ENCODE measurements at places on chromosomes 2 and 18.

DNA sequence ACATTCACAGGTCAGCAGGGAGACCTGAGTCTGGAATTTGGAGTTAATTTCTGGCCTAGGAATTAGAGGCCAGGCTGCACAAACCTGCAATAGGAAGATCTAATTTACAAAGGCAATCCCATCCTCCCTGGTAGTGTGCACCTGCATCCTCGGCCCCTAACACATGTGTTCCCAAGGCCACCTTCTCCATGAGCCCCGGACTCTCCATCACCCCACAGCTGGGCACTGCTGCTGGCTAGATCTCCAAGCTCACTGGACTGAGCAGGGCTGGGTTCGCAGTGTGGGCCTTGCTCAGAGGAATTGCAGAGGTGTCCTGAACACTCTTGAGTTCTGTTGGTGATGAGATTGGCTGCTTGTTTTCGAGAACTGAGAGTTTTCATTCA, 162.6 kb upstream of the TWIST2 start:
- no peak for DNase-seq

GRCh38 chr2:127143841-127144782, 37.2 kb upstream of the BIN1 start:
- peak; percentile 72 for DNase-seq

- no peak for DNase-seq
These were observed 29.5 kb downstream of the TPRKB start for GRCh38 chr2:73707636-73708035.

- DNase-seq, result no peak
These were observed 370.8 kb upstream of the NT5C1B start for GRCh38 chr2:18959952-18960717.

DNA sequence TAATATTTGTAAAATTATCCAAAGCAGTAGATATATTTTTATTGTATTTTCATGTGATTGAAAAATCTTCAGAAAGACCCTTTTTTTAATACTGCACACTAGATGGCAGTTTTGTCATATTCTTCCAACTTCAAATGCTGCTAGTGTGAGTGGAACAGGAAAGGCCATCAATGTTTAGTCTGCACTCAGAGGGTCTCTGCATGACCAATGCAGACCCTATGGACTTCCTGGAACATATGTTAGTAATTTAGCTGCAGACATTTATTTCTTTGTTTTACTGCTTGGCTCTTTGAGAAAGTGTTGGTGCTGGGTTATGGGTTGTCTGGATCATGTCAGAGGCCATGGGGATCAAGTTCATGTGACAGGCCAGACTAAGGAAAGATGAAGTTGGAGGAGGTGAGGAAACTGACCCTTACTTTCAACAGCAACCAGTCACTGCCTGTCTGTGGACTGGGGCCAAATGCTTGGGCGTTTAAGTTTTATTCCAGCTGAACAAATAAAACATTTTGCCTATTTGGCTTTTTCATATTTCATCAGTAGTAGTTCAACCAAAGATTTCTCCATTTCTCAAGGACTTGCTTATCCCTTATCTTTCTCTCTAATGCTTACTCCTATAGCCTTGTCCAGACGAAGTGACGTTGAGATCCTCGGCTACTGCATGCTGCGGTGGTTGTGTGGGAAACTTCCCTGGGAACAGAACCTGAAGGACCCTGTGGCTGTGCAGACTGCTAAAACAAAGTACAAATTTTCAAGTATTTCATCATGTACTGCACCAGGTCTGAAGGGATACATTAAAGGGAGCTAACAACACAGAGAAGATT, 84.8 kb downstream of the VRK2 start:
- no peak for DNase-seq

GRCh38 chr2:120209427-120210269, 13.6 kb downstream of the TMEM185B start:
- DNase-seq, result no peak

DNA sequence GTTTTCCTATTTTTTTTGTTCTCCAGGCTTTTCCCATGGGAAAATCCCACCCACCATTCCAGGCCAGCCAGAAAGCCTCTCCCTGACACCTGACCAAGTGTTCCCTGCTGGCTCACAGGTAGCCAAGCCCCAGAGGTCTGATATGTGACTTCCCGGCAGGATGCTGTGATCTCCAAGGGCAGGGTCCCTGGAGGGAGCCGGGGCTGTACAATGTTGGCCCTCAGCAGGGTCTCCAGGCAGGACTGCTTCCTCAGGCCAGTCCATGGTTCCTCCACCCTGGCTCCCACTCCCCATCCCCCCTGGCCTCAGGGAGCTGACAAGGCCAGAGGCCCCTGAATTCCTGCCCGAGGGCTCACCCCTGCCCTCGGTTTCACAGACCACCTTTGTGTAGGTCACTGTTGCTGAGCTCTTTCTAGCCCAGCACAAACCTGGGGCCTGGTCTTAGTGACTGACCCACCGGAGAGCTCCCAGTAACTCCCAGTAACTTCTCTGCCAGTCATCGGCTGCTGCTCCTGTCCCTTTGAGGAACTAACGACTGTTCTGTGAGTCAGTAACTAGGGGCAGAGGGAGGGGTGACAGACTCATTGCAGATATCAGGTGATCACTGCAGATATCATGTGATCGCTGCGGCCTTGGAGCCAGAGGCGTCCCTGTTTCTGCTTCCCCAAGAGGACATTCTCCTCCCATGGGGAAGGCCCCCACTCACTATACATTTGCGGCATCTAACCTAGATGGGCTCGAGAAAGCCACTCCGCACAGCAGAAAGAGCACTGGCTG, 38.7 kb downstream of the SDC1 start:
- no peak for DNase-seq

- no peak for DNase-seq
These were observed 106.1 kb downstream of the ICA1L start for GRCh38 chr2:202765436-202765835.

GRCh38 chr2:238710032-238710735, 137.7 kb upstream of the TWIST2 start:
- DNase-seq, result no peak

GRCh38 chr18:11064727-11065460, 84.5 kb downstream of the PIEZO2 start:
- no peak for DNase-seq

DNA sequence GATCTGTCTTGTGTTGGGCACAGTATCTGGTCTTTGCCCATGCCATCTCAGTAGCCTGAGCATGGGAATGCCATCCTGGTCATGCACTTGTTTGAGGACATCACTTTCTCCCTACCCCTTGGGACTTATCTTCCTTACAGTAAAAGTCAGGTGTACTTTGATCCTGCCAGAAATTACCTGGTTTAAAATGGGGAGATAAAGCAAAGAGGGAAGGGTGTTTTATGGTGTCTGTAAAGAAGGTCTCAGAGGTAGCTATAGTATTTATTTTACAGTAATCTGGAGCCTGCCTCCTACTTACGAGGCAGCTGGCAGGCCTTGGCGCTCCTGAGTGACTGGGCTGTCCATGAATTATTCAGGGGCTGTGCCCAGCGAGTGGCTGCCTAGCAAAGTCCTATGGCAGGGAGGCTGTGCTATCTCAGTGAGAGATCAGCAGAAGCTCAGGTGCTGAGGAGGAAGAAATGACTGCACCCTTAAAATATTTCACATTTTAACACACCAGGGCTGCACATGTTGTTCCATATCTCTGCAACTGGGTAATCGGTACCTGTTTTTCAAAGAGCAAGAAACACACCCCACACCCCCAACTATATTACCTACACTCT, 93.9 kb downstream of the SPTBN1 start:
- no peak for DNase-seq

DNA sequence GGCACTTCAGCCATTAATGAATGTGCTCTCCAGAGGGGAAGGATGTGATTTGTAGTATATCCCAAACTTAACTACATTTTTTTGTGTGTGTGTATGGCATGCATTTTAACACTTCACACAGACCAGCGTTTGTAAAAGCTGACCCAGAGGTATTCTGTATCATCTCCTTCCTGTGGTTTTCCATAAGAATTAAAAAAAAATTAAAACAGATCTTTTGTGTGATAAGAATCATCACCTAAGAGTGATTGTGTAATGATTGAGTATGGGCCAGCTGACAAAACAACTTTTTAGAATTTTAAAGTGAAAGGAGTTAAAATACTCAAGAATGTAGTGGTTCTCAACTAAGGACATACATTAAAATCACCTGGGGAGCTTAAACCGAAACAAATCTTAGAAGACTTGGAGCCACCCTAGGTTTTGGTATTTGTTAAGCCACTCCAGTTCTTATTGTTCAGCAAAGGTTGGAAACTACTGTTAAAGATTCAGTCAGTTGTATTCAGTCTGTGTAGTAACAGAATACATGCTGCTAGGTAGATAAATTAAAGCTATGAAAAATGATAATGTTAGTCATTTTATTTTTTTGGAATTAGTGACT, 120.1 kb downstream of the HAUS1 start:
- DNase-seq, result no peak

DNA sequence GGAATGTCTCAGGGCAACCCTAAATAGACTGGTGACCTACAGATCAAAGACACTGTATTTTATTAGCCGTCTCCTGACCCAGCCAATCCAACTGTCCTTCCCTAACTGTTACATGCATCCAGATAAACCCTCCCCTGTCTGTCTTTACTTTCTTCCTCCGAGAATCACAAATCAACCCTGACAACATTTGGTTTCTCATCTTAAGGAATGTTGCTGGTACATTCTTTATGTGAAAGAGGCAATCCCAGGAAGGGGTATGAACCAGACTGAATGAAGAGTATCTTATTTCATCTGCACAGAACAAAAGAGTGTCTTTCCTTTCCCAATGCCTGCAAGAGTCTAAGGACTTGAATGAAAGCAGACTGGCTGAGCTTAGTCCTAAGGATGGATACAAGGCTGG, 113.9 kb upstream of the LTBP1 start:
- no peak for DNase-seq

GRCh38 chr2:223010641-223011040, 41.3 kb upstream of the KCNE4 start:
- DNase-seq, result no peak

DNA sequence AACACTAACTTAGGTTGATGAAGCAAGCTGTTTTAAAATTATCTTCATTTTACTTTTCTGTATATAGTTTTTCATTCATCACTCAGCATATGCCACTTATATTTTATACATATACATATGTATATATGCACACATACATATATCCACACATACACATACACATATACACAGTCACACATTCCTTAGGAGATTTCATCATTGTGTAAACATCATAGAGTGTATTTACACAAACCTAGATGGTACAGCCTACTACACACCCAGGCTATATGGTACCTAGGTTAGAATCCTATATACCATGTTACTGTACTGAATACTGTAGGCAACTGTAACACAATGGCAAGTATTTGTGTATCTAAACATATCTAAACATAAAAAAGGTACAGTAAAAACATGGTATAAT, 295.5 kb upstream of the LYPD1 start:
- DNase-seq, result no peak

- no peak for DNase-seq
These were observed 130.4 kb downstream of the COL4A4 start for GRCh38 chr2:227033471-227034148.

DNA sequence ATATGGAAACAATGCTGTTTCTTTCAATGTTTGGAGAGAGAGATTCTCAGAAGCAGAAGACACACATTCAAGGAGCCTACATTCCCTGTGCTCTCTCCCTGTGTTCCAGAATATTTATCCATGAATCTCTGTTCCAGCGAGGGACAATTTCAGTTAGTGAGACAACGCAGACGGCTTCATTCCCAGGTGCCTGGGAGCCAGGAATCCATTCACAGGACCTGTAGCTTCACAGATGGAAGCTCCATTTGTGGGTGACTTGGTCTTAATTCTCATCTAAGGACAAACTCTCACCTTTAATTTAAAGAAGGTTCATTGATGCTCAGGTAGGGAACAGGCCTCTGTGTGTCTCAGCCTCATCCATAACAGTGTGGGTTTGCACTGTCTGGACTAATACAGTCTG, 1156.6 kb downstream of the RPIA start:
- no peak for DNase-seq

DNA sequence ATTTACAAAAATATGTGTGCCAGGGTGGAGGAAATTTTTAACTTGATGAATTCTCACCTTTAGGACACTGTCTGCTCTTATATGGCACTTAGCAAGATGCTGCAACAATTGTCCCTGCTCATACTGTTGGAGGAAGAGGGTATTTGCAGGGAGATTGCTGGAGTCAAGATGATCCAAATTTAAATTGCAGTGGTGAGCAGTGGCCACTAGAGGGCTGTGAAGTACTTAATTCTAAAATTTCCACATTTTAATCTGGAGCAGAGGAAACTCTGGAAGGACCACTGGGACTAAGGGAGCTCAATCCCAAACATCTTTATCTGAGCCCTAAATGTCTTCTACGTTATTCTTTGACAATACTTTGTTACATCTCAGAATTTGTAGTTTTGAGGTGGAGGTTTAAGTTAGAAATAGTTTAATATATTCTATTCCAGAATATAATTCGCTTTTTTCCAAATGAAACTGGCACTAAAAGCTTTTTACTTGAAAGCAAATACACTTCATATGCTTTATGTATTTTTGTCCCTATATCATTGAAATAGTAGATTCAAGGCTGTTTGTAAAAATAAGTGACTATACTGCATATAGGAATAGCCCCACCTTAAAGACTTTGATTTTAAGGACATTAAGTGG, 33.0 kb upstream of the PTH2R start:
- no peak for DNase-seq

DNA sequence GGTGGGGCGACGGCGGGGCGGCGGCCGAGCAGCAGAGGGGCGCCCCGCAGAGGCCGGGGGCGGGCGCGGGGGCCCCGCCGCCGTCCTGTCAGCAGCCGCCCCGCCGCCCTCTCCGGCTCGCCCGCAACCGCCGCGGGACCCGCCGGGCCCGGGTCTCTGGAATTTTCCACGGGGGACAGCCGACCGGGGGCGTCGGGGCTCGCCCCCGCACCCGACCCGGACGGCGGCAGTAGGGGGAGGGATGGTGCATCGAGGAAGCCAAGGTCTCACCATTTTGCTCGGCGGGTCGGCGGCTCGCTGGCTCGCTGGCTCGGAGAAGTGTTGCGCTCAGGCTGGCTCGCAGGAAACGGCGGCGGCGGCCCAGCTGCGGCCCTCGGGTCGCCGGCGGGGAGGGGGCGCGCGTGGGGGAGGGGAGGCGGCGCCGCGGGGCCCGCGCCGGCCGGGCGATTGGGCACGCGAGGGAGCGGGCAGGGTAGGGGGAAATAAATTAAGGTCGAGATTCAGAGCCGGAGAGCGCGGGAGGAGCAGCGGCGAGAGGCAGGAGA, 405 bp downstream of the PPP3R1 start:
- DNase-seq, result no peak

- DNase-seq, result no peak
These were observed 204.8 kb downstream of the TFCP2L1 start for GRCh38 chr2:121080013-121080772.

GRCh38 chr2:54904836-54905235, 145.4 kb downstream of the RTN4 start:
- no peak for DNase-seq

Data from hypothalamus (tissue), 51 donors.